ENCODE measurements at places on chromosomes 3 and 15. TPM values are rescaled to one million over a fixed set of nuclear protein-coding genes. Genes with fewer than 3 reads are reported as not detected.

FMN1 gene
- total RNA-seq, result 0.38 TPM

SOX2 gene
- total RNA-seq, result 0.45 TPM

SKOR1 gene
- 0.05 TPM for total RNA-seq

POLQ gene
- 5.9 TPM for total RNA-seq

CCDC13 gene
- total RNA-seq, result 0.41 TPM

C2CD4B gene
- total RNA-seq, result 0.19 TPM

CFAP44 gene
- total RNA-seq, result 1.1 TPM

KCNMB2 gene
- total RNA-seq, result not detected

MKRN2OS gene
- not detected for total RNA-seq

SNUPN gene
- 30.5 TPM for total RNA-seq

CLRN1 gene
- not detected for total RNA-seq

BCL2A1 gene
- total RNA-seq, result 12.6 TPM

CGNL1 gene
- 0.72 TPM for total RNA-seq

IL17RC gene
- total RNA-seq, result 34.2 TPM

SPINT1 gene
- total RNA-seq, result 0.91 TPM

ITIH1 gene
- total RNA-seq, result not detected

HESX1 gene
- total RNA-seq, result 0.72 TPM

AHSG gene
- total RNA-seq, result 0.11 TPM

MESP2 gene
- total RNA-seq, result 0.42 TPM

SLC28A2 gene
- not detected for total RNA-seq

VILL gene
- 0.32 TPM for total RNA-seq

LACTB gene
- total RNA-seq, result 25.5 TPM

TAGLN3 gene
- not detected for total RNA-seq

STAB1 gene
- total RNA-seq, result 0.16 TPM

ENTPD3 gene
- not detected for total RNA-seq

FBXO40 gene
- total RNA-seq, result not detected

MIX23 gene
- 76.4 TPM for total RNA-seq

LRRC3B gene
- total RNA-seq, result not detected

SEMA3G gene
- 0.04 TPM for total RNA-seq

PPP1R14D gene
- total RNA-seq, result 0.33 TPM

KNG1 gene
- total RNA-seq, result not detected

MYO9A gene
- 11.2 TPM for total RNA-seq

ULK4 gene
- total RNA-seq, result 6.2 TPM

SCAANT1 gene
- total RNA-seq, result not detected

GBE1 gene
- total RNA-seq, result 25.0 TPM

C3orf85 gene
- not detected for total RNA-seq

KCNH8 gene
- total RNA-seq, result not detected

STARD5 gene
- 1.6 TPM for total RNA-seq

LMAN1L gene
- total RNA-seq, result not detected

ROPN1 gene
- not detected for total RNA-seq

FAM81A gene
- 11.5 TPM for total RNA-seq

CLSTN2 gene
- total RNA-seq, result 0.02 TPM

ARNT2 gene
- 17.3 TPM for total RNA-seq

CHRM5 gene
- not detected for total RNA-seq

MDFIC2 gene
- total RNA-seq, result not detected

CCR1 gene
- total RNA-seq, result not detected

SFMBT1 gene
- 7.3 TPM for total RNA-seq

ERICH6 gene
- total RNA-seq, result not detected

FBXL22 gene
- 0.18 TPM for total RNA-seq

RAD18 gene
- 15.6 TPM for total RNA-seq

CHRNA7 gene
- total RNA-seq, result 5.0 TPM

SNTN gene
- total RNA-seq, result not detected

GOLGA8T gene
- total RNA-seq, result 0.80 TPM

CCR9 gene
- total RNA-seq, result not detected

CYP19A1 gene
- 0.34 TPM for total RNA-seq

VWA5B2 gene
- total RNA-seq, result 0.60 TPM

Data from A549 treated with Mapracorat at 1 μM for 4 hours (cell line).